A673 (cell line): ENCODE measurements at places on chromosomes 11 and 22.
A peak's percentile ranks its signal among the peaks of the same experiment; 100 is the strongest.

DNA sequence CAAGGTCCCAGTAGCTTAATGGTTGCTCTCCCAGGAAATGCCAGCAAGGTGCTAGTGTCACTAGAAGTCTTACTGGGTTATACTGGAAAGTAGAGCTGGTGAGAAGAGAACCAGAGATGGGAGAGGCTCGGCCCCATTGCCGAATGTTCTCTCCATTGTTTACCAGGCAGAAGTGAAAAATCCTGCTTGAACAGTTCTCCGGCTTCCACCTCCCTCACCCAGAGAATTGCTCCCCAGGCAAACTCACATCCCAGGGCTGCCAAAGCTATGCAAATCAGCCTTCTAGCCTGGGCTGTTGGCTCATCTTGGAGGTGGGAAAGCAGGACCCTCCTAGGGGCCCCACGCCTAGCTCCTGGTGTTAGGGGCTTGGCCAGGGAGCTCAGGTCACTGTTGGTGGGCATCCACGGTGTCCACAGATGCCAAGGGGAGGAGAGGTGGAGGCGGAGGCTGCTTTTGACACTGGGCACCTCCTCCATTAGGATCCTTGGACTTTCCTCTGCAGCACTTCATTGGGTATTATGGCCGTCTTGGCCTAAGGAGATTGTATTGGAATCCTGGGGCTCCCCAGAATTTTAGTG, 20.1 kb downstream of the POU2F3 start:
- DNase-seq: no peak

- DNase-seq: peak; percentile 97
Measured at GRCh38 chr22:35376728-35377472, 4.0 kb upstream of the HMOX1 start.

DNA sequence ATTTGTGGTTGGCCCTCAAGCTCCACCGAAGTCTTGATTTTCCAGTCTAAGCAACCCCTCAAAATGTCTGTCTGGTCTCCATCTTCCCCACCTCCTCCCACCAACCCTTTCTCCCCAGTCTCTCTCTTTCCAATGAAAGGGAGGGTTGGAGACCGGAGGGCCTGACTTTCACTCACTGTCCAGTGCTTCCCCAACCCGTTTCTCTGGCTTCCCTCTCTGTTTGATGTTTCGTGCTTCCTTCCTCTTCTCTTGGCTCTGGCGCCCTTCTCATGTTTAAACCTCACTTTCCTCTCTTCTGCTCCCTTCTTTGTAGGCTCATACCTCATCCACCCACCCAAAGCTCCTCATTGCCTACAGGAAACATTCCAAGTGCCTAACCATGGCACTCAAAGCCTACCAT, 11.1 kb upstream of the VPS37C start:
- DNase-seq: no peak

DNA sequence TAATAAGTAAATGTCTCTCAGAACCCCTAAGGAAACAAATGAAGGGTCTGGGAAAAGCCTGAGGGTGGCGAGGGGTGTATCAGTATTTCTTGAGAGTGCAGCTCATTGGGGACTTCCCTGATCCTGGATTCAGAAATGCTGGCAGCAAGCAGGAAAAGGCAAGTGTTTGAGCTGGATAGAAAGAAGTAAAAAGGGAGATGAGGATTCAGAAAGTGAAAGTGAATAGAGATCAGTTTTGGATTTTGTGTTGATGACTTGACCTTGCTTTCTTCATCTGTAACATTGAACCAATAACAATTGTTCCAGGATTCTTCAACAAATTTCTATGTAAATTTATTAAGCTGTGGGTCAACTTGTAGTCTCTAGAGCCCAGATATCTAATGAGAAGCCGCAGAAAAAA, 66.9 kb upstream of the CTSC start:
- no peak for DNase-seq

DNA sequence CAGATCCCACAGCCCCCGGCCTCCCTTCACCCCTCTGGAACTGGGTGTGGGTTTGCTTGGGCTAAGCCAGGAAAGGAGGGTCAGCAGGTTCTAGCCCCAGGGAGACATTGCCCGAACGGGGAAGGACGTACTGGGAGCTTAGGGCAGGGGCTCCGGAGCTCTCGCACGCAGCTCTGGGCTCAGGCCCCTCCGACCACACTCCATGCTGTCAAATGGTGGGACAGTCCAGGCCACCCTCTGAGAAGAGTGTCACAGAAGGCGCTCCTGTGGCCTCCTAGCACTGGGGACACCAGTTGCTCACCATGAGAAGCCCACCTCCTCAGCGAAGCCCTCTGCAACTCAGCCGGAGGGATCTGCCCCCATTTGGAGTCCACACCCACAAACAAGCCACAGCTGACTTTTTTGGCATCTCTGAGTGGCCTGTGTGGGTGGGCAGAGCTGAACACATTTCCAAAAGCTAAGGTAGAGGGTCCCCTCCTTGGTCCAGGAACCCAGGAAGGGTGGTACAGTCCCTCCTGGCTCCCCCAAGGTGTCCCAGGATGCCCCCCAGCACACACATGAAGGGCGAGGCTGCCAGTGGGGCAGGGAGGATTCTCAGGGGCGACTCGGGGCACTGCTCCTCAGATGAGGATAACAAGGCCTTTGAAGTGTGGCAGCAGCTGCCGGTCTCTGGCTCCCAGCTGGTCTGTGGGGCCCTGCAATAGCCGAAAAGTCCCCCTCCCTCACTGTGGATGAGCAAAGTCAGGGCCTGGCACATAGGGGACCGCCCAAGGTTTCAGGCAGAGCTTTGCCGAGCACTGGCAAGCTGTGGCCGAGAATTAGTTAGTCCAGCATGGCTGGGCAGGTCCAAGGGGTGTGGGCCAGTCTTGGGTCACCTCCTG, 13.0 kb upstream of the TEF start:
- DNase-seq: no peak

DNA sequence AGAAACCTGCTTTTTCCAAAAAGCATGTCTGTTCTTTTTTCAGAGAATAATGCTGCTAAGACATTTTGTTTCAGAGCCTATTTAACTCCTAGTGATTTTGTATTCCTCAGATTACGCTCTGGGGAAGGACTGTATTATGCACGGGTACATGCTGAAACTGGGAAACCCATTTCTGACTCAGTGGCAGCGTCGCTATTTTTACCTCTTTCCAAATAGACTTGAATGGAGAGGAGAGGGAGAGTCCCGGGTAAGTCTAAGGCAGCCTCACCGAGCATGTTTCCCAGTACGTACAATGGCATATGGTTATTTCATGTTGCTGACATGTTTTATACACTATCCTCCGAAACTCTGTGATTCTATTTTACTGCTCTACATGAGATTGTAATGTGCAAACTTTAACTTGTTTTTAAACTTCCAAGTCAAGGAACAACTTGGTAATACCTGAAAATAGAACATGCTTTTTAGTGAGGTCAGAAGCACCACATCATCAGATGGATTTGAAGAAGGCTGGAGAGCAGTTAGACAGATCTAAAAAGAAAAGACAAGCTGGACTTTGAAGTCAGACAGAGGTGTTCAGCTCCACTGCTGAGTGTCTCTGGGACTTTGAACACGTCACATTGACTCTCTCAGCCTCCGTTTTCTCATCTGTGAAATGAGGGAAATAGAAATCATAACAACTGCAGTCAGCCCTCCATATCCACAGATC, 23.7 kb upstream of the MYO18B start:
- DNase-seq: no peak

- no peak for DNase-seq
Measured at GRCh38 chr11:128735935-128736605, 42.2 kb downstream of the FLI1 start.

GRCh38 chr22:29032584-29032983, 29.0 kb downstream of the C22orf31 start:
- no peak for DNase-seq

DNA sequence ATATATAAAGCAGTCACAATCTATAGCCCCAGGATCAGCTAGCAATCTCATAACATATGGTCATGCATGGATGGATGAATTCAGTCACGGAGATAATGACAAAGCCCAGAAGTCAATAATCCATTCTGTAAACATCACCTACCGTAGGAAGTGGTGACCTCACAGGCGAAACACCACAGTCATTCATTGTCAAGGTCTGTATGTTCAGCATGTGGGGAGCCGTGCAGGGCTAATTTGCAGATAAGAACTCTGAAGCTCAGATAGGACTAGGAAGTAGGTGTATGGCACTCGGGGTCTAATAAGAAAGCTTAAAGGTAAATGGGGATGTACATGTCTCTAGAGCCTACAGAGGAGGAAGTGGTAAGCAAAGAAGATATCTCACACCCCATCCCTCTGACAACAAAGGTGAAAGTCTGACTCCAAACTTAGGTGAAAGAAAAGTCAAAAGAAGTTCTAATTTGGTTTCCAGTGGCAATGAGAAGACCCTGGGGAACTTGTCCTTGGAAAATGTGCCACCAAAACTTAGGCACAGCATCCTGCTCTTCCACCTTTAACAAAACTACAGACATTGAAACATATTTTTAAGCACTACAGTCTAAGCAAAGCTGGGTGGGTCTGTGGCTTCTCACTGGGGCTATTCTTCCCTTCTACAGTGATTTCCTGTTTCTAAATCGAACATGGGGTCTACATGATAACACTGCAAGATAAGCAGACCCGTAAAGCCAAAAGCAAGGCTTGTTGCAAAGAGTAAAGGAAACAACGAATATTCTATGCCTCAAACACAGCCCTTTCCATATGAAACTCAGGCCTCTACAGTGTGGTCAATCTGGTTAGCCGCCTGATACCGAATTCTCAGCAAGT, 5.2 kb downstream of the CRTAM start:
- no peak for DNase-seq

DNA sequence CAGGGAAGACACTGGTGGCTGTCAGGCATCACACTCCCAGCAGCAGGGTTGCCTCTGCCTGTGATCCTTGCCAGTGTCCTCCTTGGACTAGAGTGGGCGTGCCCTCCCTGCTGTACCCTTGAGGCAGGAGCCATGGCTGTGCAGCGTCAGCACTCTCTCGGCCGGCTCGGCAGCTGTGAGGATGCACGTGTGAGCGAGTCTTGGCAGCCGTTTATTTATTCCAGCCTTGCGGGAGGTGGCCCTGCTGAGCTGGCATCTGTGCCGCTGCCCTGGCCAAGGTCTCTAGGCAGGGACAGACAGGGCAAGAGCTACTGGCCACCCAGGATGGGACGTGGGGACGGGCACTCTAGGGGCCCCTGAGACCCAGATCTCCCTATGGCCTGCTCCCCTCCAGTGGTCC, 33.9 kb downstream of the TSPAN4 start:
- no peak for DNase-seq

DNA sequence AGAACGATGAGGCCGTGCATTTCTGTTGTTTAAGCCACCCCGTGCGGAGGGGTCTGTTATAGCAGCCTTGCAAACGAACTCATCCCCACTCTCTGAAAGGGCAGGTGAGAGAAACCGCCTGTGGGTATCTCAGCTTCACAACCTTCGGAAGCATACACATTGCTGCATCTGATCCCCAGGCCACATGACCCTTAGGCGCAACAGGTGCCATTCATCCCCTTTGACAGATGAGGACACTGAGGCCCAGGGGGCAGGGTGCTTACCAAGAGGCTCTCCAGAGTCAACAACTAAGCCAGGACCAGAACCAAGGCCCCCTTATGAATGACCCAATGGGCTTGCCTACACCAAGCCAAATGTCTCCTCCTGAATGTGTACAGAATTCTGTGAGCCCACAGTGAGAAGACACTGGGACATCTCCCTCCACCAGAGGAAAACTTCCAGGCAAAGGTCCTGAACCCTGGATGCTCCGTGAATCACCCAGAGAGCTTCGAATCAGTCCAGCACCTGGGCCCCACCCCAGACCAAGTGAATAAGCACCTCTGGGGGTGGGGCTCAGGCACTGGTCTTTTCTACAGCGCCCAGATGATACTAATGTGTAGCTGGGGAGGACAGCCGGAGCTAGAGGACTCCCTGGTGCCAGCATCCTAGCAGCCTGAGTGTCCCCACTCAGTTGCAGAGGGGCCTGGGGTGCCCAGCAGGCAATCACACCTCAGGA, 83.2 kb downstream of the BUD13 start:
- no peak for DNase-seq

DNA sequence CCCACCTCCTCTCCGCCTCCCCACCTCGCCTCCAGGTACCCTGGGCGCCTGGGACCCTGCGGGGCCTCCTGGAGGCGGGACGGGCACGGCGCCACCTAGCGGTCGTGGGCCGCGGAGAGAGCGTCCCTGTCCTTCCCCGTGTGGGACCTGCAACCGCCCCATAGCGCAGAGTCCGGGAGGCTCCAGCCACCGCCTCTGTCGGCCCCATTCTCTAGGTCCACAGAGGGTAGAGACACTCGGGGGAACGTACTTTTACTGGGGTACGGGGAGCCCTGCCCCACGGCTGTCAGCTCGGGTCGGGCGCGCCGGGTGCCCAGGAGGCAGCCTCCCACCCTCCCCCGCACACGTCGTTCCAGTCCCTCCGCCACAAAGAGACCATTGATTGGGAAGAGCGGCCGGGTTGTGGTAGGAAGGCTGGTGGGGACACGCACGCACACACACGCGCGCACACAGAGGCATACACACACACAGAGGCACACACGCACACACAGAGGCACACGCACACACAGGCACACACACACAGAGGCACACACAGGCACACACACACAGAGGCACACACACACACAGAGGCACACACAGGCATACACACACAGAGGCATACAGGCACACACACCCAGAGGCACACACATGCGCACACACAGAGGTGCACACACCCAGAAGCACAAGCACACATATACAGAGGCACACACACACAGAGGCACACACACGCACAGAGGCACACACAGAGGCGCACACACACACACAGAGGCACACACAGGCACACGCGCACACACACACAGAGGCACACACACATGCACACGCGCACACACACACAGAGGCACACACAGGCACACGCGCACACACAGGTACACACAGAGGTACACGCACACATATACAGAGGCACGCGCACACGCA, 12.6 kb upstream of the NECTIN1 start:
- peak; percentile 66 for DNase-seq

- no peak for DNase-seq
Measured at GRCh38 chr11:31529701-31530100, 20.1 kb downstream of the ELP4 start.

- DNase-seq: peak; percentile 46
Measured at GRCh38 chr11:103257360-103257759, 148.1 kb downstream of the DYNC2H1 start.

GRCh38 chr22:46230262-46230901, 19.7 kb downstream of the CDPF1 start:
- DNase-seq: no peak

- DNase-seq: peak; percentile 35
Measured at GRCh38 chr11:72239849-72240460, 4.0 kb downstream of the PHOX2A start.

DNA sequence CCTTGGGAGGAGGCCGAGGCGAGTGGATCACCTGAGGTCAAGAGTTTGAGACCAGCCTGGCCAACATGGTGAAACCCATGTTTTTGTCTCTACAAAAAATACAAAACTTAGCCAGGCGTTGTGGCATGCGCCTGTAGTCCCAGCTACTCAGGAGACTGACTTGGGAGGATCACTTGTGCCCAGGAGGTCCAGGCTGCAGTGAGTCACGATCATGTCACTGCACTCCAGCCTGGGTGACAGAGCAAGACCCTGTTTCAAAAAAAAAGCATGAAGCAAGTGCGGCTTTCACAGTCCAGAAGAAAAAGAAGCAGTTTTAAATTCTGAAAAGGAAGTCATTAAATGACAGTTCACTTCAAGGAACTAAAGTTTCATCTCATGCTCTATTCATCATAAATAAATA, 7.1 kb upstream of the LTO1 start:
- no peak for DNase-seq

- DNase-seq: peak; percentile 70
Measured at GRCh38 chr11:64358907-64359711, at the start of gene RPS6KA4. RPS6KA4 (plus strand) TSS chr11:64359162; CDS start chr11:64359236, 74 bp downstream.
